ENCODE measurements at places on chromosomes 13 and 19. TPM values are rescaled to one million over a fixed set of nuclear protein-coding genes. Genes with fewer than 3 reads are reported as not detected.

ACP7 gene
- total RNA-seq = not detected

ZNF492 gene
- total RNA-seq = 1.7 TPM

NRTN gene
- total RNA-seq = 0.23 TPM

LRCH1 gene
- total RNA-seq = 2.1 TPM

ZNF835 gene
- 0.04 TPM for total RNA-seq

Data from H4 (cell line).